Fibroblast of gingiva (primary cell): ENCODE measurements at places on chromosomes 6 and 20.
A peak's percentile ranks its signal among the peaks of the same experiment; 100 is the strongest.

GRCh38 chr6:139534472-139535115 is 160.1 kb upstream of the CITED2 start:
- DNase-seq = no peak

- DNase-seq = no peak
These were observed 100.5 kb downstream of the TFAP2A start for GRCh38 chr6:10314163-10314955.

GRCh38 chr20:32571566-32571965 is 13.6 kb downstream of the NOL4L start:
- DNase-seq = no peak

DNA sequence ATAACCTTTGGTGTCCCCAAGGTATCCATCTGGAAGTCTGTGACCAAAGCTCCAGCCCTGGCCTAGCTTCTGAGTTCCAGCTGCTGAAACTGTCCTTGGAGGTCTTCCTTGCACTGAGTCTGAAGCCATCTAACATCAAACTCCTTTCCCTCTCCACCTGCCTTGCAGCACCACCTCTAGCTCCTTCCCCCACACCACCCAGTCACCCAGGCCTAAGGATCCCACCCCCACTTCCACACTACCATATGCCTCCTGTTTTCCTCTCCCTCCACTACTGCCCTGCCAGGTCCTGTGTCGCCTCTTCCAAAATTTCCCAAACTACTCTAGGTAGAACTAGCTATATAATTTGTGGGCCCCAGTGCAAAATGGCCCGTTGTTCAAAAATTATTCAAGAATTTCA is 10.8 kb upstream of the MATN4 start:
- DNase-seq = no peak

DNA sequence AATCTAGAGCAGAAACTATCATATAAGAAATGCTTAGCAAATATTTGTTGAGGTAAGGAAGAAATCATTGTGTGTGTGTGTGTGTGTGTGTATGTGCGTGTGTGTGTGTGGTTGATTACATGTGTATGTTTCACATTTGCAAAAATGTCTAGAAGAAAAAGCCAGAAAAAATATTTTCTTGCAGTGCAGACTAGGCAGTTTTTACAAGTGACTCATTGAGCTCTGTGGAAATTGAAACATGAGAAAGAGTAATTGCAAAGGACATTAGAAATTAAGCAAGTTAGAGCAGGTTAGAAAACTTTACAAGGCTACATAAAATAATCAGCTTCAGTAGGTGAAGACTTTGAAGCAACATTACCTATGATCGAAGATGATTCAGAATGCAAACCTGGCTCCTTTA is 669.0 kb upstream of the EYS start:
- no peak for DNase-seq

DNA sequence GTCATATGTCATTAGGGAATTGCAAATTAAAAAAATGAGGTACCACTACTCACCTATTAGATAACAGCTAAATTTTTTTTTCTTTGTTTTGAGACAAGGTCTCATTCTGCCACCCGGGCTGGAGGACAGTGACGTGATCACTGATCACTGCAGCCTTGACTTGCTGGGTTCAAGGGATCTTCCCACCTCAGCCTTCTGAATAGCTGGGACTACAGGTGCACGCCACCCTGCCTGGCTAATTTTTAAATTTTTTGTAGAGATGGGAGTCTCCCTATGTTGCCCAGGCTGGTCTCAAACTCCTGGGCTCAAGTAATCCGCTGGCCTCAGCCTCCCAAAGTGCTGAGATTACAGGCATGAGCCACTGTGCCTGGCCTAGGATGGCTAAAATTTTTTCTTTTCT is 57.1 kb upstream of the NCOA3 start:
- DNase-seq = no peak

DNA sequence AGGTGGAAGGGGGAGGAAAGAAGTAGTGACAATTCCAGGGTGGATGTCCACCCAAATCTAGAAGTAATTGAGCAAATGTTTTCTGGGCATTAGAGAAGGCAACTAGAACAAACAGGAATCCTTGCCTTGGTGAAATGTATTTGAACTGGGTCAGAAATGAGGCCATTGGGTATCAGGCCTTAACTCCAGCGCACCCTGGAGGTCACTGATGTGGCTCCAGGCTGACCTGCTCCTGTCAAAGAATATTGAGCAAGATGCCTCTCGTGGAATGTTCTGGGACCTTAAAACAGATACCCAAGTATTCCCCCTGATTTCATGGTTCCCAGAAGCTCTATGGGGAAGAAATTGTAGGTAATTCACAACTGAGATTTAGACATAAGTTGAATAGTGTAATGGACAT is 6.9 kb downstream of the HLA-DPB1 start:
- peak; percentile 30 for DNase-seq

DNA sequence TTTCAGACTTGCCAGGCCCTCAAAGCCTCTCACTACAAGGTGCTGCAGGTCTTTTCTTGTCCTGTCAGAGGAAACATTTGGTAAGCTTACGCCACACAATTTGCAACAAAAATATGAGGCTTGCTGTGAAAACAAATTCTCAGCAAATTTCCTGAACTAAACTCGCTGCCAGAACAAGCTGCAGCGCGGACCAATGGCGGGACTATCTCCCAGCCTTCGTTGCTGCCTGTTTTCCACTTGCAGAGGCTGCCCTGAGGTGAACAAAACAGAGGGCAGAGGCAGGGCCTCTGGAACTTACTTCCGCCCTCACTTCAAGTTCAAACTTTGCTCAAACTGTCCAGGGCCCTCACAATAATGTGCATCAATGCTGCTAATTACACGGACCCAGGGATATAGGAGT is 12.4 kb downstream of the UQCC2 start:
- DNase-seq = no peak

DNA sequence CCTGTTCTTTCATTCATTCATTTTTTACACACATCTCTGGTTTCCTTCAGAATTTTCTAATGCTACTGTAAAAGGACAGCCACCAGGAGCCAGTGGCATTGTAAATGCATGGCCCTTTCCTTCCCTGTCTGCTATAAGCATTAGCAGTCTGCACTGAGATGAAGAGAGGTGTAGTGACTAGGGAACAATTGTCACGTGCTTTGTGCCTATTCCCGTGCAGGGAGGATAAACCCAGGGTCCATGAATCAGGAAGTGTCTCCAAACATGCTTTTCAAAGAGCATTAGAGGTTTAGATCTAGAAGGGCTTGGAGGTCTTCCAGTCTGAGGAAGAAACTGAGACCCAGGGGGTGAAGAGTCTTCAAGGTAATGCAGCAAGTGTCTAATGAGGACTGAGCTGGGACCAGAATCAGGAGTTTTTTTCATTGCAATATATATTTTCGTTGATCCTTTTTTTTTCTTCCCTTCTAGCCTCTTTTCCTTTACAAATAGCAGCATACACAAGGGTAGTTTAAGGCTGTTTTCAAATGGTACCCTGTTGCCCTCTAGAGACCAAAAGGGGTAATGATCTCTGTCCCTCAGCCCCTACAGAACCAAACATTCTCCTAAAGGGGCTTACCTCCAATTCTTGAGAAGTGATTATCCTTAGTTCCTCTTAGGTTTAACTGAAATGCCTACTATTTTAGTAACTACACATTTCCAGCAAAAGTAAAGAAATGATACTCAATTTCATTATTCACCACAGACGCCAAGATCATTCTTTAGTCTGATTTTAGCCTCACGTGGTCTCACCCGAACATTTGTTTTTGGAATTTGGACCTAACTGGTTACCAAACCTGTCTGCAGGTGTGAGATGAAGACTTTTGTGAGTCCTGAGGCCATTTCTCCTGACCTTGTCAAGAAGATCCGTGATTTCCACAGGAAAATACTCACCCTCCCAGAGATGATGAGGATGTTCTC is 6.6 kb downstream of the TRIM15 start:
- DNase-seq = peak; percentile 34

DNA sequence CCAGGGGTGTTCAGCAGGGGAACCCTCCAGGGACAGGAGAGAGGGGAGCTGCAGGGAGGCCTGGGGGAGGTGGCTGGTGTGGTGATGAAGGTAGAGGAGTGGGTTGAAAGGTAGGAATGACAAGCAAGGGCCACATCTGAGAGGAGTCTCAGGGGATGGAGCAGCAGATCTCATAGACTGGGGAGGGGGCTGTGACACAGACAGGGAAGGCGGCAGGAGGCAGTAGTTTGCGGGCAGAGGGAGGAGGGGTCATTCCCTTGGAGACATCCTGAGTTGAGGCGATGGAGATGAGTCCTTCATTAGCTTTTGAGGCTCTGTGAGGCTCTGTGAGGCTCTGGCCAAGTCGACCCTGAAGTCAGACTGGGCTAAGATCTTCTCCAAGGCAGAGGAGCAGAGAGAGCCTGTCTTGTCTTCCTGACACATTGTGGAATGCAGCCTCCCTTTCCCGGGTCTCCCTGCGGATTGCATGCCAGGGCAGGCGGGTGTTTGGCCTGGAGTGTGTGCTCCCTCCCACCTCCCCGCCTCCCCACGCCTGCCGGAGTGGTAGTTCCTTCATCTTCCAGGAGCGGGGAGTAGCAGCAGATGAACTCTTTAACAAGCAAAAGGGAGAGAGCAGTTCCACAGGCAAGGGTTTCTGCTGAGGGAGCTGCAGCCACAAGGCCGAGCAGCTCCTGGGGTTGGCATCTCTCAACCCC is 34.3 kb upstream of the MLN start:
- peak; percentile 32 for DNase-seq

- DNase-seq = no peak
These were observed 43.3 kb downstream of the TGM2 start for GRCh38 chr20:38121741-38122140.

DNA sequence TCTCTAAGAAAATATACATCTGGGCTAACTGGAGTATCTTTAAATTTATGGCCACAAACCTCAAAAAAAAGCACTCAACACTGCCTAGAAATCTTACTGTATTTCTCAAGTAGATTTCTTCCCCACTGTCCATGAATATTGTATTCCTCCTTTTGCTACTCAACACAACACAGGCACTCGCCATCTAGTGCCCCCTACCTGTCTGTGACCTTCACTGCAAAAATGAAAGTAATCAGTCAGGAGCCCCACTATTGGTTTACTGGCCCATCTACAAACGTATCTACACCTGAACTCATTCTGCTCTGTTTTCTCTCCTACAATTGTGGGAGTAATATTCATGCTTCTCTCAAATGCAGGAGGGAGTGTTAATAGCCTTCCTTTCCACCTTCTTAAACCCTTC is 58.3 kb downstream of the LY86 start:
- DNase-seq = no peak

- DNase-seq = no peak
These were observed 533.8 kb upstream of the ID4 start for GRCh38 chr6:19303383-19303782.
